ENCODE measurements at places on chromosomes 13 and 19.

DNA sequence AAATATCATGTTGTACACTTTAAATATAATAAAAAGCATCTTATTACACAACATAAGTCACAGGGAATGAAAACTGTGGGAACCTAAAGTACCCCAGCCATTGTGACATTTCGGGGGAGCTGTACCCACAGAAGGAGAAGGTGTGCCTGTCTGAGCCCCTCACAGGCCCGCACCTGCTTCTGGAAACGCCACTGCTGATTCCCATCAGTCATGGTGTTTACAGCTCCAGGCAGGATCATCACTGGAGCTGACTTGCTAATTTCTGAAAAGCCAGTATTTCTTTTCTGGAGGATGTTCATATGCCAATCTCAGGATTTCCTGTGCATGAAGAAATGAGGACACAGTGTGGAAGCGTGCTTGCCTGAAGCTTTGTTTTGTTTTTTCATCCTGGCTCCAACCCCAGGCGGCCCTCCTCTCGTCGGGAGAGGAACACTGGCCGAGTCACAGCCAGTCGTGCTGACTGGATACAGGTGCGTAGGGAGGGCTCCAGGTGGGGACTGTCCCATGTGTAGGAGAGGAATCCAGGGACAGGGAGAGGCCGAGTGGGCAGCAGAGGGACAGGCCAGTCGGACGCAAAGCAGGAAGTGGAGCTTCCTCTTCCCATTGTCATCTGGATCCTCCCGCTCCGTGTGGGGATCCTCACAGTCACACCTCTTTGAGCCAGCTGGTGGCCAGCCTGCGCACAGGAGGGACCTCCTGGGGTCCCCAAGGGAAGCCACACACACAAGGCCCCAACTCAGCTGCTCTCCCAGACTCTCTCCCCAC lies 4.2 kb upstream of the ATP12A start:
- DNase-seq: no peak

DNA sequence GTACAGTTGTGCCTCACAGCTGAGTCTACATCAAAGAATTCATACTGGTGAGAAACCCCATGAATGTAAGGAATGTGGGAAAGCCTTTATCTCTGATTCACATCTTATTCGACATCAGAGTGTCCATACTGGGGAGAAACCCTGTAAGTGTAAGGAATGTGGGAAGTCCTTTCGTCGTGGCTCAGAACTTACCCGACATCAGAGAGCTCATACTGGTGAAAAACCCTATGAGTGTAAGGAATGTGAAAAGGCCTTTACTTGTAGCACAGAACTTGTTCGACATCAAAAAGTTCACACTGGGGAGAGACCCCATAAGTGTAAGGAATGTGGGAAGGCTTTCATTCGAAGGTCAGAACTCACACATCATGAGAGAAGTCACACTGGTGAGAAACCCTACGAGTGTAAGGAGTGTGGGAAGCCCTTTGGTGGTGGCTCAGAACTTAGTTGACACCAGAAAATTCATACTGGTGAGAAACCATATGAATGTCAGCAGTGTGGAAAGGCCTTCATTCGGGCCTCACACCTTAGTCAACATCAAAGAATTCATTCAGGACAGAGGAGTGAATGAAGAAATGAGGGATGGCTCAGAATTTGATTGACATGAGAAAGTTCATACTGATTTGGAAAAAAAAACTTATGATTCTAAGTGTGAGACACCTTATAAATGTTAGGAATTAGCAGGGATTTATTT lies 80.9 kb upstream of the ZNF420 start:
- no peak for DNase-seq

DNA sequence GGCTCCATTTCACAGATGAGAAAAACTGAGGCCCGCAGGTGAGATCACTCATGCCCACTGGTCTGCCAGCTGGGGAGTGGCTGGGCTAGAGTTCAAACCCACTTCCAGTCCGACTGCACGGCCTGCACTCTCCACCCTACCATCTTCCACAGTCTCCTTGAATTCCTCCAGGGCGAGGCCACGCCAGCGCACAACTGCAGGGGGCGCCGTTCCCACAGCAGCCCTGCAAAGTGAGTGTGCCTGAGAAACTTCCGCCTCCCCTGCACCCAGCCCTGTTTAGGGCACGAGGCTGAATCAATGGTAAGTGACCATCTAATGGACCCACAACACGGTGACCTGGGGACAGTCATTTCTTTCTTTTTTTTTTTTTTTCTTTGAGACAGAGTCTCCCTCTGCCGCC lies 829 bp upstream of the ATCAY start:
- DNase-seq: no peak

DNA sequence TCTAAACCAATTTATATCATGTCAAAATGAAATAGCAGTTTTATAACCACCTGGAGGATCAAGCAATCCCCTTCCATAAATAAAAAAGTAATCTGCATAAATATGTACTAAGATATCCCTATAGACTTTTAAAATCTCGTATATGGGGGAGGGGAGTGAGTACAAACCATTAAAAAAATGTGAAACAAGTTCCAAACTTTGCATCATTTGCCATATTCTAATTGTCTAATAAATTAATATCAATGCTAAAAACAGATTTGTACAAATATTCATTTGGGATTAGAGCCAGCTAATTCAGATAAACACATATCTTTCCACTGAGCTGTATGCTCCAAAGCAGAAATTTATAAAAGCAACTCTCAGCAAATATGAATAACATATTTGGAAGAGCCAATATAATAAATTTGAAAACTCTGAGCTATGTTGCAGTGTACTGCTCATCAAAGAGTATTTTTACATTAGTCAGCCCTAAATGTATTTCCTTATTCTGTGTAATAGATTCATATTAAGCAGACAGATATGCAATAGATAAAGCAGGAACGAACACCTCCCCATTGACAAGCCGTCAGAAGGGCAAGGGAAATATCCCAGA lies 970.2 kb downstream of the EFNB2 start:
- DNase-seq: no peak

DNA sequence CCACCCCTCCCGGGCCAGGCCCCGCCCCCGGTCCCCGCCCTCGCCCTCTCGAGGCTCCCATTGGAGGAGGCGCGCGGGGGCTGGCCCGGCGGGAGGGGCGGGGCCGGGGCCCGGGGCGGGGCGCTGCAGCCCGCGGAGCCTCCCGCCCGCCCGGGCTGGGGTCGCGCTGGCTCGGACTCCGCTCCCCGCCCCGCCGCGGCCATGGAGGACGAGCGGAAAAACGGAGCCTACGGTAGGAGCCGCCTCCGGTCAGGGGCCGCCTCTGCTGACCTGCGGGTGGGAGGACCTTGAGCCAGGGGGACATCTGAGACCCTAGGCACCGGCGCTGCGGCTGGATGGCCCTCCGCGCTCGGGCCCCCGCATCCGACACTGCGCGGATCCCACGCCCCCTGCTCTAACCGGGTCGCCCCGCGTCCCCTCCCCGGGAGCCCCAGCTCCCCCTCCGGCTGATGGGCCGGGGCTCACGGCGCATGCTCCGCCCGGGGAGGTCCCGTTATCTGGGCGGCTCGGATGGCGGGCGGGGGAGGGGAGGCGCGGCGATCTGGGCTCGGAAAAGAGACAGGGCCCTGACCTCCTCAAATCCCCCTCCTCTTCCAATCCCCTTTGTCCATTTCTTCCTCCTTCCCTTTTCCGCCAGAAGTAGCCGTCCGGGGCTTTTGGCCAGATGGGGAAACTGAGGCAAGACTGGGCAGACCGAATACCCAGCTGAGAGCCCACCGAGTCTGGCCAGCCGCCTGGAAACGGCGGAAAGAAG lies 15.4 kb upstream of the AP1M2 start:
- peak; percentile 62 for DNase-seq

DNA sequence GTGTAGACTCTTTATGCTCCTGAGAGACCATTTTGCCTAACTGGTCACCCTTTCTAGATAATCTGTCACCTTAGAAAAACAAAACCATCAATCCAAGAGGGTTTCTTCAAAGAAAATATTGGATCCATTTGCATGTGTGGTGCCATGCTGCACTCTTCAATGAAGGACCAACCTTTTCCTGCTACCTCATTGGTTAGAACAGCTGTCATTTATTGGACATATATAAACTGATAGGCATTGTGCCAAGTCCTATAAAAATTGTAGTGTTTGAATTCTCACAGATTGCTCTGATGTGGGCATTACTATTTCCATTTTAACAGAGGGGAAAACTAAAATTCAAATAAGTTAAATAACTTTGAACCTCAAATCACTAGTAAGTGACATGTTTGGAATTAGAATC lies 333.2 kb downstream of the MYO16 start:
- no peak for DNase-seq

DNA sequence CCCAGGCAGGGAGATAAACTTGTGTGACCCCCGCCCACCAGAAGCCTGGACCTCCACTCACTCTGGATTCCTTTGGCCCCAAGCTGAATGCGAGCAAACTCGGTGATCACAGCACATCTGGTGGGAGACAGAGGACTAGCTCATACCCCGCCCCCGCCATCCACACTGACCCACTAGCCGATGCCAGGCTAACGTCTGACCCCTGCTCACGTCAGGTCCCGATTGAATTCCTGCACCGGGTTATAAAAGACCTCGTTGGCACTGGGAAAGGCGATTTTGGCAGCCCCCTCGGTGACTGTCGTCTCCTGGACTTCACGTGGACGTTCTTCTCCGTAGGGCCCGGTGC lies 631 bp downstream of the TRMT1 start:
- no peak for DNase-seq

DNA sequence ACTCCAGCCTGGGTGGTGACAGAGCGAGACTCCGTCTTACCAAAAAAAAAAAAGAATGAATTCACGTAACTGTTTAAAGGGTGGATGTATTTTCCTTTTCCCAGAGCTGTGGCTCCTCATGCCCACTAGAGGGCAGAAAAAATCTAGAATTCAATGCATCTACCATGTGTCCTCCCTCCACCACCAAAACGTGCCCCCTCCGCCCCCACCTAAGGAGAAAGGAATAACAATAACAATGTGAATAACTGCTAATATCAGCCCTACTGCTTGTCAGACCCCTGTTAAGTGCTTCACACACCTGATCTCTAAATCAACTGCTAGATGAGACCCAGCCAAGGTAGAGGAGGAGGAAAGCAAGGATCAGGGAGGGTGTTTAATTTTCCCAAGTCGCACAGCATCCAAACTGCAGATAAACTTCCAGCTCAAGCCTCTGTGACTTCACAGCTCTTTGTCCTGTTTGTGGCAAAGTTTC lies 20.2 kb upstream of the PNMA8B start:
- peak; percentile 51 for DNase-seq

DNA sequence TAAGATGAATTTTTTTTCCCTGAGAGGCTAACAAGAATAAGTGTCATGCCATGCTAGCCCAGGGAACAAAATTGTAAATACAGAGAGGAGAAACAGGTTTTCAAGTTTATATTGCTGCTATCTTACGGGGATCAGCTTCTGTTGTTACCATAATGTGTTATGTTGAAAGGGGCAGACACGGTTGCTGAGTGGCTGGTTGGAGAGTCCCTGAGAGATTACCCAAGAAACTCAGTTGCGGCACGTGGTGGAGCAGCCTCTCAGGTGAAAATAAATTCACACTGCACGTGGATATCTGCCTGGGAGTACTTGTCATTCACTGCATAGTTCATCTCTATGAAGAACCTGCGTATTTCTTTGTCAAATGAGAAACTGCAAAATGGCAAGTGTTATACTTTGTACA lies 293.6 kb downstream of the TDRD3 start:
- no peak for DNase-seq

DNA sequence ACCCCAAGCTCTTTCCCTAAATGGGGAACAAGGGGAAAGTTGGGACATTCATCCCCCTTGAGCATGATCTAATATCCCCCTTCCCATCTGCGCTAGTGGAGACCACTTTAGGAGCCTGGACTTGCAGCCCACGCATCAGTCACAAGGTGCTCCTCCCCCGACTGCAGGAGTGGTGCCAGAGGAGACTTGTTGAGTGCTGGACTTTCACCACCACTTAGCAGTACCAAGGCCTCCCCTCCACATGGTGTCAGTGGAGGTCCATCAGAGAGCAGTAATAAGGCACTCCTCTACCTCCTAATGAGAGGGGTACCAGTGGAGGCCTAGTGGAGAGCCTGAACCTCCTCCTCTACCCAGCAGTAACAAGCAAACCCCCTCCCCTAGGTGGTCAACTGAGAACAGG lies 22.5 kb downstream of the CAB39L start:
- no peak for DNase-seq

- DNase-seq: no peak
Measured at GRCh38 chr19:5137571-5138124, 168.7 kb downstream of the KDM4B start.

DNA sequence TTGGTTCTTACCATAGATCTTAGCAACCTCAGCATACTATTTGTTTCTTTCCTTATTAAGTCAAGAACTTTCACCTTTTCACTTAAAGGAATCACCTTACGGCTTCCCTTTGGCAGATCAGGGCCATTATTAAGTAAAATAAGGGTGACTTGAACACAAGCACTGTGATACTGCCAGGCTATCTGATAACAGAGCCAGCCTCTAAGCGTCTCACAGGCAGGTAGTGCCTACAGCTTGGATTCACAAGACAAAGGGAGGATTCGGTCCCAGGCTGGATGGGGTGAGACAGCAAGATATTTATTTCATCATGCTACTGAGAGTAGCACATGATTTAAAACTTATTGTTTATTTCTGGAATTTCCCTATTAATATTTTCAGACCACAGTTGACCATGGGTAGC lies 218.6 kb downstream of the FOXO1 start:
- no peak for DNase-seq

DNA sequence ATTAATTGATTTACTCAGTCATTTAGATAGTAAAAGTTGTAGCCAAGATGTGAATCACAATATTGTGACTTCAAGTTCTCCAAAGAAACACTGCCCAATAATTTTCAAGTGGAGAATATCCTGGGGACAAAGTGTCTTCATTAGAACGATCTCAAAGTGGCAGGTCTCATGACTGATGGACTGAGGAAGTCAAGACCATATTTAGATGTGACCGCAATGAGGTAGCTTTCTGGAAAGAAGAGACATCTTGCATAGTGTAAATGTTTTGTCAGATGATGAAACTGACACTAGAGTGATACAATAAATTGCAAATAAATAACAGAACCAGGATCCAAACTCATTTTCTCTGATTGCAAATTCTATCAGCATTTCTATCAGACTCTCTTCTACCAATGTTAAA lies 1476.9 kb downstream of the EFNB2 start:
- no peak for DNase-seq

GRCh38 chr19:5844456-5845433 lies 5.2 kb upstream of the FUT6 start:
- DNase-seq: no peak

GRCh38 chr19:55647732-55648584 lies at the start of gene CCDC106:
Gene CCDC106 (plus strand): TSS chr19:55648212. CDS start chr19:55649047, 835 bp downstream.
- no peak for DNase-seq

GRCh38 chr13:28716511-28716910 lies 2.3 kb downstream of the SLC46A3 start:
- DNase-seq: peak; percentile 44

GRCh38 chr13:97491452-97491851 lies 57.5 kb downstream of the RAP2A start:
- DNase-seq: no peak

GRCh38 chr19:18193388-18194180 lies 566 bp downstream of the MPV17L2 start:
- DNase-seq: no peak

DNA sequence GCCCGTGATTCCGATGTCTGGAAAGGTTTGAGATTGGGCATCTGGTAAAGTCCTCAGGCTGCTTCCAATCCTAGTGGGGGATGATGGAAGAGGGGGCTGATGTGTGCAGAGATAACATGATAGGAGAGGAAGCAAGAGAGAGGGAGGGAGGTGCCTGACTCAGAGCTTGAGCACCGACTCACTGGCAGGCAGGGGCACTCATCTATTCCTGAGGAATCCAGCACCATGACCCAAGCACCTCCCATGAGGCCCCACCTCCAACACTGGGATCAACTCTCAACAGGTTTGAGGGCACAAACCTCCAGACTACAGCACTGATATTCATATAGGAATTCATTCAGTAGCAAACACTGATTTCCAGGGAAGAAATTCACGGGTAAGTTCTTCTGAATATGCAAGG lies 5.6 kb upstream of the SIGLEC9 start:
- DNase-seq: no peak
